Gastrocnemius medialis (tissue), 4 donors: ENCODE measurements at places on chromosomes 1 and 21. TPM values are rescaled to one million over a fixed set of nuclear protein-coding genes. Genes with fewer than 3 reads are reported as not detected.
A peak's percentile ranks its signal among the peaks of the same experiment; 100 is the strongest.

TFF3 gene
- total RNA-seq: 4.7 TPM

B4GALT2 gene
- 78.3 TPM for total RNA-seq

LIN28A gene
- not detected for total RNA-seq

ALX3 gene
- total RNA-seq: not detected

FCRL5 gene
- total RNA-seq: not detected

LAPTM5 gene
- total RNA-seq: 11.7 TPM

KCNK2 gene
- total RNA-seq: 0.68 TPM

SYPL2 gene
- 85.9 TPM for total RNA-seq

OVAAL gene
- total RNA-seq: not detected

VSIG8 gene
- not detected for total RNA-seq

DNA sequence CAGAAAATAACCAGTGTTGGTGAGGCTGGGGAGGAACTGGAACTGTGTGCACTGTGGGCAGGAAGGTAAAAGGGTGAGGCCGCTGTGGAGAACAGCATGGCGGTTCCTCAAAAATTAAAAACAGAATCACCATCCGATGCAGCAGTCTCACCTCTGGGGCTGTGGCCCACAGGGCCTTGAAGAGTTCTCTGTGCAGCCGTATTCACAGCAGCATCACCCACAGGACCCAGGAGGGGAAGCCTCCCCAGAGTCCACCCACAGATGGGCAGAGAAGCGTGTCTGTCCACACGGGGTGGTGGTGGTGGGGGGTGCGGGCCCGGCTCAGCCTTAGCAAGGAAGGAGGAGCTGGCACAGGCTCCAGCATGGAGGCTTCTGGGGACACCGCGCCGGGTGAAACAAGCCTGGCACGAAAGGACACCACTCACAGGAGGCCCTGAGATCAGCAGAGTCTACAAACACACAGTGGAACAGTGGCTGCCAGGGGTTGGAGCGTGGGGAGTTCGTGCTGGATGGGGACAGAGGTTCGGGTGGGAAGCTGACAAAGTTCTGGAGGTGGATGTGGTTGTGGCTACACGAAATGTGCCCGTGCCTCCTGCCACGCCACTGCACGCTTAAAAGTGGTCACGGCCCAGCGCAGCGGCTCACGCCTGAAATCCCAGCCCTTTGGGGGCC lies 11.5 kb downstream of the MORN1 start:
- no peak overlapping the region for H3K27ac ChIP-seq
- no peak for DNase-seq
- H3K4me1 ChIP-seq: no peaks in the 10 kb centered on the region
- no peak overlapping the region for H3K4me3 ChIP-seq

GRCh38 chr1:107547363-107548155 lies 406.7 kb downstream of the NTNG1 start:
- H3K4me1 ChIP-seq: no peaks in the 10 kb centered on the region
- H3K4me3 ChIP-seq: no peak overlapping the region
- no peak for DNase-seq
- H3K27me3 ChIP-seq: no peaks in the 10 kb centered on the region
- H3K27ac ChIP-seq: no peak overlapping the region

GRCh38 chr1:99369154-99369553 lies 104.9 kb downstream of the PLPPR4 start:
- H3K4me1 ChIP-seq: no peaks in the 10 kb centered on the region
- no peaks in the 10 kb centered on the region for H3K36me3 ChIP-seq
- no peak overlapping the region for H3K4me3 ChIP-seq
- no peaks in the 10 kb centered on the region for H3K27me3 ChIP-seq
- DNase-seq: no peak

GRCh38 chr1:22749503-22749902 lies 38.9 kb downstream of the EPHB2 start:
- no peaks in the 10 kb centered on the region for H3K4me1 ChIP-seq
- H3K27me3 ChIP-seq: no peaks in the 10 kb centered on the region
- H3K4me3 ChIP-seq: no peak overlapping the region

DNA sequence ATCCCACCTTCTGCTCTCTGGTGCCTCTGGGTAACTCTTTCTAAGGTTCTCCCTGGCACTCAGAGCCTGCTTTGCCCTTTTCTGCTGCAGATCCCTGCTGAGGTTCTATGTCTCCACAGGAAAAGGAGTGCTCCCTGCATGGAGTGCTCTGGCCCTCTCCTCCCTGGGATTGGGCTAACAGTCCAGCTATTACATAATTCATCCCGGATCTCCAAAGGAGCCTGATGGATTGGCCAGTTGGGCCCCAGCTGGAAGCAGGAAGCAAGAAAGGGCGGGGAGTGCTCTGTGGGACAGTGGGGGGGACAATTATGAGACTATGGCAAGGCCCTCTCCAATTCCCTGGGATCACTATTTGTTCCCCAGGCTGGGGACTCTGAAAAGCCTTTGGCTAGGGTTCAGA lies 51.9 kb upstream of the GOLT1A start:
- H3K4me3 ChIP-seq: no peak overlapping the region
- H3K4me1 ChIP-seq: peaks cover 9% of the 10 kb centered on the region
- no peaks in the 10 kb centered on the region for H3K27me3 ChIP-seq
- H3K36me3 ChIP-seq: no peaks in the 10 kb centered on the region
- DNase-seq: peak; percentile 29
- no peak overlapping the region for H3K27ac ChIP-seq

DNA sequence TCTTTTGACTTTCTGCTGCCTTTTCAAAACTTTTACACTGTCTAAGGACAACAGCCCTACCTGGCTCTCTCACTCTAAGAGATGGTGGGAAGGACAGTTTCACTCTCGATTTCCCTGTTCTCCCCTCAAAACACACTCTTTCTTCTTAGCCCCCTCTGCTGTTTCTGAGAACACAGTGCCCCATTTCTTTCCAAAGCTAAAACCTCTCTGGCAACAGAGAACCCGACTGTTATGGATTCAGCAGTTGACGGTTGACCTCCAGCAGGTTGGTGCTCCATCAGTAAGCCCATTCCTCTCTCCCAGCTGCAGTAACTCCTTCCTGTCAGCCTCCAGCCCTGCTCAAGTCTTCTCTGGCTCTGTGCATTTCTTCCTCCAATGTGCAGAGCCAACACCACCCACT lies 88.2 kb upstream of the ABCD3 start:
- H3K4me1 ChIP-seq: peaks cover 32% of the 10 kb centered on the region
- peak overlapping the region; percentile 42 for H3K27ac ChIP-seq
- no peak for DNase-seq
- no peak overlapping the region for H3K4me3 ChIP-seq
- H3K27me3 ChIP-seq: no peaks in the 10 kb centered on the region

GRCh38 chr1:40030528-40031135 lies 9.9 kb upstream of the CAP1 start:
- H3K4me1 ChIP-seq: peaks cover 1% of the 10 kb centered on the region
- no peak overlapping the region for H3K27ac ChIP-seq
- no peaks in the 10 kb centered on the region for H3K27me3 ChIP-seq
- DNase-seq: no peak
- H3K4me3 ChIP-seq: no peak overlapping the region

GRCh38 chr1:225877580-225877979 lies 4.6 kb downstream of the TMEM63A start:
- DNase-seq: peak; percentile 87
- peak overlapping the region; percentile 89 for H3K27ac ChIP-seq
- H3K4me3 ChIP-seq: no peak overlapping the region
- peaks cover 55% of the 10 kb centered on the region for H3K4me1 ChIP-seq
- H3K27me3 ChIP-seq: no peaks in the 10 kb centered on the region
- no peaks in the 10 kb centered on the region for H3K36me3 ChIP-seq

GRCh38 chr1:160083968-160084770 lies 2.8 kb downstream of the KCNJ9 start:
- DNase-seq: no peak
- H3K27me3 ChIP-seq: no peaks in the 10 kb centered on the region
- H3K4me3 ChIP-seq: peak overlapping the region; percentile 21
- no peaks in the 10 kb centered on the region for H3K36me3 ChIP-seq

DNA sequence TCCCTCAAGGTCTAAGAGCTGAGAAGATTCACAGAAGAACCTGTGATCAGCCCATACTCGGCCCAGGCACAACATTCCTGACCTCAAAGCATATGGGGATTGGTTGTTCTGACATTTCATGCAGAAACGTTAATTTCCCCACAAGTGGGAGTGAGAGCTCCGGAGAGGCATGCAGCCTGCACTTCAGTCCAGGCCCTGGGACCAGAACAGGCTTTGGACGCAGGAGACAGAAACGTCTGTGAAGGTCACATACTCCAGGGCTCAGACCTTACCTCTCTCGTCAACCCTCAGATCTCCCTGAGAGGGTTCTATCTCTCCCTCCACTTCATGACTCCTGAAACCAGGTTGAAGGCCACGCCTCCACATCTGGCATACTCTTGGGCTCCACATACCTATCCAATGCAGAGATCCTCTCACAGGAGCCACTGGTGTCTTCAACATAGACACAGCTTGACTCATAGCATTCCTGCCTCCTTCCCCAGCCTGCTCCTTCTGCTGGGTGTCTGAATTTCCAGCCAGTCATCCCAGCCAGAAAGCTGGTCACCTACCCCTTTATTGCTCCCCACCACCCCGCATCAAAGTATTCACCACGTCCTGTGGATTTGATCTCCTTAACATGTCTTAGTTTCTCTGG lies 149.2 kb downstream of the OMA1 start:
- H3K36me3 ChIP-seq: no peaks in the 10 kb centered on the region
- H3K4me3 ChIP-seq: no peak overlapping the region
- H3K27ac ChIP-seq: no peak overlapping the region
- no peak for DNase-seq
- no peaks in the 10 kb centered on the region for H3K4me1 ChIP-seq

GRCh38 chr1:21616372-21616771 lies 52.8 kb downstream of the RAP1GAP start:
- no peak overlapping the region for H3K27ac ChIP-seq
- no peak overlapping the region for H3K4me3 ChIP-seq
- no peaks in the 10 kb centered on the region for H3K36me3 ChIP-seq

GRCh38 chr1:92708368-92708950 lies 76.4 kb downstream of the EVI5 start:
- H3K27ac ChIP-seq: no peak overlapping the region
- no peaks in the 10 kb centered on the region for H3K36me3 ChIP-seq
- DNase-seq: no peak
- H3K27me3 ChIP-seq: no peaks in the 10 kb centered on the region
- no peak overlapping the region for H3K4me3 ChIP-seq

GRCh38 chr21:30340714-30341573 lies 3.5 kb upstream of the KRTAP27-1 start:
- H3K27ac ChIP-seq: no peak overlapping the region
- no peak overlapping the region for H3K4me3 ChIP-seq
- H3K27me3 ChIP-seq: no peaks in the 10 kb centered on the region
- no peaks in the 10 kb centered on the region for H3K36me3 ChIP-seq

- no peaks in the 10 kb centered on the region for H3K36me3 ChIP-seq
- H3K4me3 ChIP-seq: no peak overlapping the region
- no peak for DNase-seq
- no peaks in the 10 kb centered on the region for H3K4me1 ChIP-seq
Observed at GRCh38 chr1:220906561-220907334, 27.5 kb downstream of the HLX start.

DNA sequence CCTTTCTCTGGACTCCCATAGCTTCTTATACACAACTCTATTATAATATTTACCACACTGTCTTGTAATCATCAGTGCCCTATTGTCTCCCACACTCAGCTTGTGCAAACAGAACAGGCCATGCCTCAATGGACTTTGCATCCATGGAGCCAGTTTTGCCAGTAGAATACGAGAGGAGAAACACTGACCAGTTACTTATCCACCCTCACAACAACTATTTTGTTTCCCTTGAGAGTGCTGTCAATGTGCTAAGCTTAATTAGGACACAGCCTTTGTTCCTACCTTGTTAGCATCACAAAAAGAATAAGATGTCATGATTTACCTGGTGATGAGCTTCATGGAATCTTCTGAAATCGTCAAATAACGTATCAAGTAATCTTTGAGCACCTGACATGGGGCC lies 18.1 kb upstream of the LRRC52 start:
- H3K27ac ChIP-seq: no peak overlapping the region
- no peak for DNase-seq
- no peaks in the 10 kb centered on the region for H3K36me3 ChIP-seq
- peaks cover 13% of the 10 kb centered on the region for H3K4me1 ChIP-seq

DNA sequence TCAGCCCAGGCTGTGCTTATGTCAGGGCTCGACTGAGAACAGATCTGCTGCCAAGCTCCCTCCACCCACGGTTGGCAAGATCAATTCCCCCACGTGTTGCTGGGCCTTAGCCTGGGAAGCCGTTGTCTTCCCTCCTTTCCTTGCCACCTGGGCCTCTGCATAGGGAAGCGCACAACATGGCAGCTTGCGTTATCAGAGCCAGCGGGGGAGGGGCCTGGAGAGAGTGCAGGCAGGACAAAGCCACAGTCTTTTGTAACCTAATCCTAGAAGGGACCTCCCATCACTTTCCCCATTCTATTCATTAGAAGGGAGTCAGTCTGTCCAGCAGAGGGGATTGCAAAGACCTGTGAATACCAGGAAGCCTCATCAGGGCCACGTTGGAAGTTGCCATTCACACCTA lies 17.0 kb upstream of the IGSF21 start:
- no peaks in the 10 kb centered on the region for H3K4me1 ChIP-seq
- H3K36me3 ChIP-seq: no peaks in the 10 kb centered on the region
- DNase-seq: no peak

GRCh38 chr1:243831463-243831862 lies 18.6 kb downstream of the AKT3 start:
- no peaks in the 10 kb centered on the region for H3K27me3 ChIP-seq
- H3K4me1 ChIP-seq: no peaks in the 10 kb centered on the region

DNA sequence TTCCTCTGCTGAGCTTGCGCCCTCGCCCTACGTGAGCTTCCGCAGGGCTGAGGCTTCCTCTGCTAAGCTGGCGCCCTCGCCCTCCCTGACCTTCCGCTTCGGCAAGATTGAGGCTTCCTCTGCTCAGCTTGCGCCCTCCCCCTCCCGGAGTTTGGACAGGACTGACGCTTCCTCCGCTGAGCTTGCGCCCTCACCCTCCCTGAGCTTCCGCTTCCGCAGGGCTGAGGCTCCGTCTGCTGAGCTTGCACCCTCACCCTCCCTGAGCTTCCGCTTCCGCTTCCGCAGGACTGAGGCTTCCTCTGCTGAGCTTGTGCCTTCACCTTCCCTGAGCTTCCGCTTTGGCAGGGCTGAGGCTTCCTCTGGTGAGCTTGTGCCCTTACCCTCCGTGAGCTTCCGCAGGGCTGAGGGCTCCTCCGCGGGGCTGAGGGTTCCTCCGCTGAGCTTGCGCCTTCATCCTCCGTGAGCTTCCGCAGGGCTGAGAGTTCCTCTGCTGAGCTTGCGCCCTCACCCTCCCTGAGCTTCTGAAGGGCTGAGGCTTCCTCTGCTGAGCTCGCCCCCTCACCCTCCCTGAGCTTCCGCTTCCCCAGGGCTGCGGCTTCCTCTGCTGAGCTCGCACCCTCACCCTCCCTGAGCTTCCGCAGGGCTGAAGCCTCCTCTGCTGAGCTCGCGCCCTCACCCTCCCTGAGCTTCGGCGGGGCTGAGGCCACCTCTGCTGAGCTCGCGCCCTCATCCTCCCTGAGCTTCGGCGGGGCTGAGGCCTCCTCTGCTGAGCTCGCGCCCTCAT lies 753.6 kb upstream of the TPTE start:
- DNase-seq: no peak
- H3K27ac ChIP-seq: no peak overlapping the region
- no peaks in the 10 kb centered on the region for H3K4me1 ChIP-seq
- H3K4me3 ChIP-seq: no peak overlapping the region
- H3K36me3 ChIP-seq: no peaks in the 10 kb centered on the region

DNA sequence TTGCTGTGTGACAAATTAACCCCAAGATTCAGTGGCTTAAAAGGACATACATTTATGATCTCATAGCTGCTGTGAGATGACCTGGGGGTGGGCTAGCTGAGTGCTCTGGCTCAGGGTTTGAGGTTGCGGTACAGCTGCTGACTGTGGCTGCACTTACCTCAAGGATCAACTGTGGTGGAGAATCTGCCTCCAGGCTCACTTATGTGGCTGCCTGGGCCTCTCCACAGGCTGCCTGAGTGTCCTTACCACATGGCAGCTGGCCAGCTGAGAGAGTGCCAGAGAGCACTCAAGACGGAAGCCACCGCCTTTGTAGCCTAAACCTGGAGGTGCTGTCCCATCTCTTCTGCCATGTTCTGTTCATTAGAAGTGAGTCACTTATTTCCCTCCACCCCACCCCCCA lies 5.7 kb downstream of the LRRC71 start:
- H3K4me1 ChIP-seq: peaks cover 3% of the 10 kb centered on the region
- no peak overlapping the region for H3K27ac ChIP-seq
- H3K36me3 ChIP-seq: no peaks in the 10 kb centered on the region
